ENCODE measurements at places on chromosomes 13 and 19. TPM values are rescaled to one million over a fixed set of nuclear protein-coding genes. Genes with fewer than 3 reads are reported as not detected.

GRCh38 chr19:44744871-44745332 is 3.6 kb upstream of the BCL3 start:
- DNase-seq, result no peak

- no peak for DNase-seq
Observed at GRCh38 chr13:50709058-50709457, 134.4 kb downstream of the DLEU7 start.

DNA sequence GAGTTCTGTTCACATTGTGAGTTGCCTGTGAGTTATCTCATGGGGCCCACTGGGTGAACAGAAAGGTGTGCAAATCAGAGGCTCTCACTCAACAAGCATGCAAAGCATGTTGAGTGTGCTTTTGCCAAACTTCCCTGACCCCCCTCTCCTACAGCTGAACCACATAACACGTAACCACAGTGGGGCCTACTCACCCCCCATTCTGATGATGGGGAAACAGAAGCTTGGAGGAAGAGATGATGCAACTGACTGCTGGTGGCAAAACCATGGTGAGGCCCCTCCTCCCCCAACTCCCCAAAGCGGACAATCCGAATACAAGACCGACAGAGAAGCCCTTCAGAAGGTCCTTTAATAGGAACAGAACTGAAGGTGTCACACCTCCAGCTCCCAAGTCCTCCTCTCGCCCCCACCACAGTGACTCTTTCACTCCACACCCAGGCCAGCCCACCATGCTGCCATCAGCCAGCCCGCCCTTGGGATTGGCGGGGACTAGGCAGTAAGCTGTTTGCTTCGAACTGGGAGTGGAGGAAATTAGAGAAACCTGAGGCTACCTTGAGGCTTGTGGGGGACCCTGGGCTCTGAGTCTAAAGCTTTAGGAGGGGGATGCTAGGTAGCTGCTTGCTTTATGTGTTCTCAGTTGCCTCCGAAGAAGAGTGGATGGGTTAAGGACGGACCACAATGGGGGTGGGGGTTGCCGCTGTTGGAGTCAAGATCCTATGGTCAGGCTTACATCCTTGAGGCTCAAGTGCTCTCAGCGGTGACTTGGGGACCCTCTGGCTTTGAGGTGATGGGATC is 3.8 kb downstream of the ZNF784 start:
- peak; percentile 45 for DNase-seq

DNA sequence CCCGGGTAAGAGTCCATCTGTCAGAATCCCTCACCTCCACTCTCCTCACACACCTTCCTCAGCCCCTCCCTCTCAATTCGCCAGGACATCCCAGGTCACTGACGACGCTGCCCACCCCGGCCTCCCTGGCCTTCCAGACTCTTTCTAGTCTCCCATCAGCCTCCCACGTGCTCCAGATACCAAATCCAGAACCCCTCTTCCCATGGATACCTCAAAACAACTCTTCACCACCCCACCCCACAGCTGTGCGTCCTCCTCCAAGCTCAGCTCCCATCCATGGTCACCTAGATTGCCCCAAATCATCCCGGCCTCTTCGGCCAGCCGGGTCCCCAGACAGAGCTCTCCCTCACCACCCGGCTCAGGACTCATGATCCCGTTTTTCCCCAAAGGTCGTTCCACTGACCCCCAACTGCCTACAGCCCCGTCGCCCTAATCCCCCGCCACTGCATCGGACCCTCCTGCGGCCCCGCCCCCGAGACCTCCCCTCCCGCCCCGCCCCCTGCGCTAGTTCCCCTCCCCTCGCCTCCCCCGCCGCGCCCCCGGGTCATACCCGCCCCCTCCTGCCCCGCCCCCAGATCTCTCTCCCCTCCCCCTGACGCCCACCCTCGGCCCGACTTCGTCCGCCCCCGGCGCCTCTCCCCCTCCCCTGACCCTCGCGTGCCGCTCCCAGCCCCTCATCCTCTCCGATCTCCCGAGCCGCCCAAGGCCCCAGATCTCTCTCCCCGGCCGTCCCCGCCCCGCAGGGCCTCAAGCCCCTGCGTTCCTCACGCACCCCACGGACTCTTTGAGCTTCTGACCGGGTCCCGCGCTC is 546 bp downstream of the UBXN6 start:
- DNase-seq, result peak; percentile 72

GRCh38 chr13:80109303-80109702 is 231.6 kb downstream of the SPRY2 start:
- DNase-seq, result no peak

- DNase-seq, result no peak
Observed at GRCh38 chr13:39321574-39321973, 281.4 kb downstream of the LHFPL6 start.

GRCh38 chr13:110938662-110939421 is 24.0 kb upstream of the ANKRD10 start:
- DNase-seq, result no peak

DNA sequence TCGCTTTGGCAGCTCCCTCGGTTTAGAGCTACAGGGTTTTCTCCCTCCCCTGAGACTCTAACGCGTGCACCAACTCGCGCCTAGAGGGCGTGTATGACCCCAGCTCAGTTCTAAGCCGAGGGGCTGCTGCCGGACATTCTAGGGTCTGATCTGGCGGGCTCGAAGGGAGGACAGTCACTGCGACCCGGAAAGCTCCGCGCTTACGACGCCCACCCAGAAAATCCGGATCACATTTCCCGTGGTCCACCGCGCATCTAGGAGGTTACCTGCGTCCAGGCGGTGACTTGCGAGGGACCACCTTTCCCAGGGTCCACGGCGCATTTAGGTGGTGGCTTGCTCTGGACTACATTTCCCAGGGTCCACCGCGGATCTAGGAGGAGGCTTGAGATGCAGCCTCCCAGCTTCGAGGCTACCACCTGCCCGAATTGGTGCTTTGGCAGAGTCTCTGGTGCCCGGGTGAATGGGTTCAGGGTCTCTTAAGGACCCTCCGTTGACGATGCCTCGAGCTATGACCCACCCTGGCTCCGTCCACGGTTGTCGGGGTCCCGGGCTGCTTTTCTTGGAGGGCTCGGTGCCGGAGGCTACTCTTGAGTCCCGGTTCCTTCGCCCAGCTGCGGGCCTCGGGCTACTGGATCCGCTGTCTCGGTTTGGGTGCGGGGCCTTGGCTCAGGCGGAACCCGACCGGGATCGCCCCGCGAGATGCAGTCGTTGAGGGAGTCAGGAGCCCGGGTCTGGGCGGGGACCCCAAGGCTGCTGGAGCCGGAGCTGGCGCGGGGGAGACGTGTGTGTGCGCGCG is 30.5 kb downstream of the ZNF146 start:
- DNase-seq, result no peak

DNA sequence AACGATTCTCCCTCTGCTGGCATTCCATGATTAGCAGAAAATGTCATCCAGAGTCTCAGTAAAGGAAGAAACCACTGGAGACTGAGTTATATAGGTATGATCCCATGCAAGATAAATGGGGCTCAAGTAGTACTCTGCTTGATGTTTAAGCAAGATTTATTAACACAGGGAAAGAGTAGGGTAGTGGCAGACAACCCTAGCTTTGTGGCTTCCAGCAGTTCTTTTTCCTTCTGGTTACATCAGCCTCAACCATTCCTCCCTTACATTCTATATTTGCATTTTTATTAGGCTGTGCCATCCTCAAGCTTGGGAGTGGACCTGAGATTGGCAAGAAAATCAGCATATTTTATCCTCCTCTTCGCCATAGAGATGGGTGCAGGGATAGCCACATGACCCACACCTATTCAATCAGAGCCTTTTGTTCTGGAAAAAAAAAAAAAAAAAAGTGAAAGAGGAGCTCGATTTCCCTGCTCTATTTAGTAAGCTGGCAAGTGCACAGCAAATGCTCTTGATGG is 402.1 kb downstream of the ZNF536 start:
- DNase-seq, result no peak

DNA sequence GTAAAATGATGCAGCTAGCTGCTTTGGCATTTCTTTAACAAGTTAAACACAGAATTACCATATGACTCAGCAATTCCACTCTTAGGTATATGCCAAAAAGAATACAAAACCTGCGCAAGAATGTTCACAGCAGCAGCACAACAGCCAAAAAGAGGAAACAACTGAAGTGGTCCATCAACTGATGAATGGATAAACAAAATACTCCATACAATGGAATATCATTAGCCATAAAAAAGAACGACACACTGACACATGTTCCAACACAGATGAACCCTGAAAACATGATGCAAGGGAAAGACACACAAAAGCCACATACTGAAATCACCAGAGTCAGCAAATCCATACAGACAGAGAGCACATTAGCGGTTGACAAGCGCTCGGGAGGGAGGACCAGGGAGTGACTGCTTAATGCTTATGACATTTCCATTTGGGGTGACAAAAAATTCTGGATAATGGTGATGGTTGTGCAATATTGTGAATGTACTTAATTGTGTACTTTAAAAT is 3.0 kb downstream of the PCID2 start:
- DNase-seq, result no peak

- no peak for DNase-seq
Observed at GRCh38 chr13:44816701-44817100, 172.6 kb downstream of the NUFIP1 start.

DNA sequence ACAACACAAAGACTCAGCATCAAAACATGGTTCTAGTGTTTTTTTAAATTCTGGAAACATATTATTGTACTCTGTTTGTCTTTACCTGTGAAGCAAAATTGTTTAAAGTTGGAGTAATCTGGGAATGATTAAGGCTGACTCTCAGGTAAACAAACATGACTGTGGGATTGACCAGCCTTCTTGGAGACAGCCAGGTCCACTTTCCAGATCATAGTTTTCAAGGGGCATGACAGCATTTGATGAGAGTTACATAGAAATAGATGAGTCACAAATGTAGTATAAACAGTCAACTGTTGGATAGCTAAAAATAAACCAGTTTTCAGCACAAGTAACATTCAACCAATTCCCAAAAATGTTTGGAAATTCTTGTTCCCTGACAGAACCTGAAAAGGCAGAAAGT is 1680.9 kb downstream of the OLFM4 start:
- no peak for DNase-seq

DNA sequence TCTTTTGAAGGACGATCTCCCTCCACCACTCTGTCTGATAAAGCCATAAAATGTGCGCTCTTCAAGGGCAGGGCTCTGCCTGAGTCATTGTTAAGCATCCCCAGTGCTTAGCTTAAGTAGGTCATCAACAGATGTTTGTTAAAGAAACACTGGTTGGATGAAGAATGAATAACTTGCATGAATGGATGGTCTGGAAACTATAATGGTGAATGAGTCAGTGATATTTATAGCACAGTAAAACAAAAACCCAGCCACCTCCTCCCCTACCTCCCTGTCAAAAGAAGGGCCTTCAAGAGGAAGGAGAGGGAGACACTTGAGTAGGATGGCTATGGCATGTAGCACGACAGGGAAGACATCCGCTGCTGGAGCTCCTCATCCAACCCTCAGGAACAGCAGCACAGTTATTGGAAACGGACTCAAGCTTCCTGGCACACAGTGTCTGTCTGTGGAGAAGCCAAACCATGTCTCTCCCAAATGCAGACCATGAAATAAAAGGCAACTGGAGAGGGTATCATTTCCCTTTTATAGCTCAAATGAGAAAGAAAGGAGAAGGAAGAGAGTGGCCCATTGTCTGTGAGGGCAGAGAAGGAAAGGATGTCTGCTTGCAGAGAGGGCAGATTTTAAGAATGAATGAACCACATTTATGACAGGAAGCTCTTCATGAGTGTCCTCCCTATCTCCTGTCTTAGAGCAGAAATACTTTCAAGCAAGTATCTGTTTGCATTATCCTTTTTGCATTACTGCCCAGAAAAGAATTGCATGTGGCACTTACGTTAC is 183.5 kb upstream of the UBL3 start:
- DNase-seq, result no peak

DNA sequence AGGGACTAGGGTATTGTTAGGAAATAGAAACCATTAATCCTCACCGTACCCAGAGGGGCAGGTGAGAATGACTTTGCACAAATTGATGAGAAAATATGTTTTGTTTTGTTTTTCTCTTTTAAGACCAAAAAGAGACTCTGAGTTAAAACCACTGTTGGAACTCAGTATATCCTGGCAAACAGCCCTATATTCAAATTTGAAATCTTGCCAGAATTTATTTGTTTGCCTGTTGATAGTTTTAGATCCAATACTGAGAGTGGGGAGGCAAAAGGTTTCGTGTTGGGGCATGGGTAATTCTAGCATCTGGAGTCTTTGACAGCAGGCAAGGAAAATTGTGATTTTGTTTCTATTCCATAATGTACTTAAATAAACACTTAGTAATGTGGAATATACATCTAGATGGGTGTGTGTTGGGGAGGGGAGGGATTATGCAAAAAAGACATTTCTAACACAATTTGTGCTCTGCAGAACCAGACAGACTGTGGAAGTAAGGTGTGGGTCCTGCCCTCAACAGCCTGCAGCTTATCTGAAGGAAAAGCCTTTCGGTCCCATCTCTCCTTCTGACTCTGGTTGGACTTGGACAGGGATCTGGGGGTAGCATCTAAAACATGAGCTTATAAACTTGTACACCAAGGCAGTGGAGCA is 190.7 kb downstream of the OXGR1 start:
- DNase-seq, result no peak

- DNase-seq, result no peak
Observed at GRCh38 chr19:55354698-55355212, at the start of gene COX6B2. Gene COX6B2, minus strand, starts transcription at chr19:55354719. Its CDS starts 198 bp downstream, at chr19:55354521.

- DNase-seq, result no peak
Observed at GRCh38 chr13:80265348-80265747, 75.6 kb downstream of the SPRY2 start.

- no peak for DNase-seq
Observed at GRCh38 chr13:74795526-74795925, 661.3 kb upstream of the KLF12 start.

Gene HIPK4
- polyA plus RNA-seq, result 0.51 TPM

Gene CYP2A7
- not detected for polyA plus RNA-seq

Gene LILRA6
- 0.43 TPM for polyA plus RNA-seq

Gene KLHL1
- not detected for polyA plus RNA-seq

Gene MIDN
- 27.4 TPM for polyA plus RNA-seq

Gene RFPL4A
- polyA plus RNA-seq, result not detected

Gene TUBA3C
- polyA plus RNA-seq, result not detected

Gene PRTN3
- not detected for polyA plus RNA-seq

Gene NOVA2
- polyA plus RNA-seq, result 0.13 TPM

Gene DMKN
- polyA plus RNA-seq, result 22.2 TPM

Gene F7
- polyA plus RNA-seq, result 0.08 TPM

Gene IPO5
- polyA plus RNA-seq, result 35.6 TPM

Gene ATXN8OS
- not detected for polyA plus RNA-seq

Measured in aorta (tissue), 5 donors.